ENCODE measurements at places on chromosomes 7 and 10. TPM values are rescaled to one million over a fixed set of nuclear protein-coding genes. Genes with fewer than 3 reads are reported as not detected.

The CTAGE4 gene
- total RNA-seq = 10.3 TPM

The SPAG6 gene
- not detected for total RNA-seq

The GNAT3 gene
- total RNA-seq = not detected

The GIMAP4 gene
- total RNA-seq = not detected

The SFMBT2 gene
- 1.1 TPM for total RNA-seq

The KLF14 gene
- not detected for total RNA-seq

The ENTPD7 gene
- 47.2 TPM for total RNA-seq

The CPA2 gene
- total RNA-seq = 0.38 TPM

The DEPP1 gene
- 3.6 TPM for total RNA-seq

The ABCB4 gene
- not detected for total RNA-seq

The MCMBP gene
- total RNA-seq = 65.0 TPM

The TMEM213 gene
- total RNA-seq = not detected

DNA sequence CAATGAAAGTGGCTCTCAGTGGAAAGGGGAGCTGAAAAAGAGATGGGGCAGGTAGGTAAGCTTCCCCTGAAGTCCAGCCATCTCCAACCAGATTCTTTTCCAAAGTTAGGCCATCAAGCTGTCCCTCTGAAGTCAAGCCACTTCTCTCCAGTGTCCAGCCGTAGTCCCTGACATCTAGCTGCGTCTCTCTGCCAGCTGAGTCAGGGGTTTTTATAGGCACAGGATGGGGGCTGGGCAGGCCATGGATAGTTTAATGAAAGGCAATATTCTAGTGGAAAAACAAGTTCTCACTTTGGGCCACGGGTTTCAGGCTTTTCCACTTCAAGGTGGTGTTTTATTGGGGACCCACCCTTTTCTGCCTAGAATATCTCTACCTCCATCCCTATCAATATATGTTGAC, 36.8 kb downstream of the AVL9 start:
- DNase-seq = no peak

DNA sequence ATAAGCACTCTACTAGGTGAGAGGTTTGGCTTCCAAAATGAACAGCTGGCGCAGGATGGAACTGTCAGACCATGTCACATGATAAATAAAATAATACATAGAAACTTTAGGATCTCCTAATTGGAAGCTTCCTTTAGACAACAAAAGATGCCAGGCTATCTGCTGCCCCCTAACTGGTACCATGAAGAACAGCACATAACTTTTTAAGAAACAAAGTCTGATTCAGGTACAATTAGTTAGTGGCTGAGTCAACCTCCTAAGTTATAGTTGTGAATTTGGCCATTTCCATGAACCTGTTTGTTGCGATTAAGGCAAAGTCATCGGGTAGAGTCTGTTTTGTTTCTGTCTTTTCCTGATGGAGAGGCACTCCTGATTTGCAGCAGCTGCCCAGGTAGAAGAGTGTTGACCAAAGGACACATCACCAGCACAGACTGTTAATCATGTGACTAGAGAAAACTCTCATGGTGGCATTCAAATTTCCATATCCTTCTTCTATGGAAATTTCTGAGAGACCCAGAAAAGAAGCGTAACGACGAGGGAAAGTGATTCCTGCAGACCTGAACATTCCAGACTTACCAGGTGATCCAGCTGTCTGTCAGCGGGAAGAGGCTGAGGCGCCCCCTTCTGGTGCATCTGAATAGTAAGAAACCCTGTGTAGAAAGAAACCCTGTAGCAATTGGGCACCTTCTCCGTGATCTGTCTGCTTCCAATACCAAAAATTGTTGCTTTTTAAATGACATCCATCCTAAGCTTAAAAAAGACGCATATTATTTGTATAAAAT, 8.6 kb upstream of the INHBA start:
- DNase-seq = no peak

- peak; percentile 79 for DNase-seq
These were observed 288.4 kb downstream of the SNX13 start for GRCh38 chr7:17651863-17652385.

DNA sequence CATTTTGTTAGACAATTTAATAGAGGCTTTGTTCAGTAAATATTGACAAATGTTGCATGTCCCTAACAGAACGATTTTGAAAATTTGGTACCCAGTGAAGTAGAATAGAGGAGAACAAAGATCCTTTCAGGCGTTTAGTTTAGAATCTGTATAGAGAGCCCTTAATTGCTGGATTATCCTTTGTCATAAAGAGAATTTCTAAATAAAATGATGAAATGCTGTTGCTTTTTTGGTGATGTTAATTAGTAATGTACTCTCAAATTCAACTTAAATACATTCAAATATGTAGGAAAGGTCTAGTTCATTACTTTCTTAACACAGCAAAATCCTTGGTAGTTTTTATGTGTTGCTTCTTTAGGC, 1.2 kb downstream of the LUC7L2 start:
- no peak for DNase-seq

GRCh38 chr10:131857156-131858117, 43.4 kb upstream of the PPP2R2D start:
- no peak for DNase-seq

GRCh38 chr10:12795315-12796110, 206.0 kb downstream of the CCDC3 start:
- DNase-seq = no peak

DNA sequence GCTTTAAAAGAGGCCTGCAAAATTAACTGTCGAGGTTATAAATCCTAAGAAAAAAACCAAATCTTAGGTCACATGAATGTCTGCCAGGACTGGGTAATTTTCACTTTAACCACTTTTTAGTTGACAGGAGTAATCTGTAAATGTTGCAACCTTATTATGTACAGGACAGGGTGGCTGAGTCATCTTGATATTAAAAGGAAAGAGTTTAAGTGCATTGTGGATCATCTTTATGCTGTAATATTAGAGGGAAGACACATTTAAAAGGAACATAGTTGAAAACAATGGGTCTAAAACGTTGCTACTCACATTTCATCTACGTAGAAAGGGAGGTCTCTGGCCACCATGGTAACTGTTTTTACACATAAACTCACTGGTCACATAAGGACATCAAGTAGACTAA, 115.5 kb downstream of the LSMEM1 start:
- DNase-seq = peak; percentile 22

DNA sequence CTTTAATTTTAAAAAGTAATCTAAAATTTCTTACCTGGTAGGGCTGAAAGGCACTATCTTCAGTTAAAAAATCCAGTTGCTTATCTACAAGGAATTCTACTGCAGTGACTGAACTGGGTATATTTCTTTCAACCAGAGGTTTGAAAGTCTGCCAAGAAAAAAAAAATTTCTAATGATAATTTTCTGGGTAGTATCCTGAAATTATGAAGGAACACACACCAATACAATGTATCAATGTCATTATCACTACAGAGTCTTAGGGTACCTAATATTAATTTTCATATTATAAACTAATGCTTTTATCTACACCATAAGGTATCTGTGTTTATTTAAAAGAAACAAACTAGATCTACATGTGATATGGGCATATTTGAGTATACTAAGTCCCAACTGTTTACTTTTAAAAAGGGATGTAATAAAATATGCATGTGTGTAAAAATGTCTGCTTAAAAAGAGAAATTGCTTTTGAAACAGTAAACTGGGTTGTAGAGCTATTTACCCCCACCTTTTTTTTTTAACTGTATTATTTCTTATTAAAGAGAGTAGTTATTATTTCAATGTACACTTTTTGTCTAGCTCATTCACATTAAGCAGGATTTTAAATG, 131.6 kb downstream of the NRBF2 start:
- DNase-seq = no peak

GRCh38 chr7:96319439-96319838, 2.5 kb downstream of the SLC25A13 start:
- DNase-seq = no peak

DNA sequence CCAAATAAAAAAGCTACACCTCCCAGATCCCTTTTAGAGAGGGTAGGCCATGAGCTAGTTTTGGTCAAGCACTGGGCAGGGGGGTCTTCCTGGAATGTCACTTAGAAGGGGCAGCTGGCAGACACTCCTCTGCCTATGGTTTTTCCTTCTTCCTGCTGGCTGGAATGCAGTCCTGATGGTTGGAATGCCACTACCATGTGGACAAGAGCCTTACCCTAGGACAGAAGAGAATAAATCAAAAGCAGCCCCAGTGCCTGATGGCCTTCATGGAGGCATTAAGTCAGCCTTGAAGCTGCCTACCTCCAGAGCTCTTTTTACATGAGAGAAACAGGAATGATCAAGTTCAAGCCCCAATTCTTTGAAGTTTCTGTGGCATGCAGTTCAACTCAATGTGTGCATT, 43.5 kb upstream of the SORBS1 start:
- DNase-seq = no peak

DNA sequence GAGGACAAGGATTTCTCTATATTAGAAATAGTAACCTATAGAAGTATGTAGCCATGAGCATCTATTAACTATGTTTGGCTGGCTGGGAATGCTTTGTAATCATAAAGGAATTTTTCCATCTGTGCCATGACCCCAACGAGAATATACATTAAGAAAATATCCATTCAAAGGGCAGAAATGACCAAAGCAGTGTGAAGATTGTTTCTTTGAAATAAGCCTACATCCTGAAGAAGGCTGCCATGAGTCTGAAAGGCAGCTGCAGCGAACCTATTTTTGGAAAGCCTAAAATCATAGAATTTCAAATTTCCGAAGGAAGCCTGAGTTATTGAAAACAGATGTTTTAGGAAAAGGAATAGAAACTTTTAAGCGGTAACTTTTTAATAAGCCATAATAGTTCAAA, 244.2 kb upstream of the FOXK1 start:
- DNase-seq = no peak

DNA sequence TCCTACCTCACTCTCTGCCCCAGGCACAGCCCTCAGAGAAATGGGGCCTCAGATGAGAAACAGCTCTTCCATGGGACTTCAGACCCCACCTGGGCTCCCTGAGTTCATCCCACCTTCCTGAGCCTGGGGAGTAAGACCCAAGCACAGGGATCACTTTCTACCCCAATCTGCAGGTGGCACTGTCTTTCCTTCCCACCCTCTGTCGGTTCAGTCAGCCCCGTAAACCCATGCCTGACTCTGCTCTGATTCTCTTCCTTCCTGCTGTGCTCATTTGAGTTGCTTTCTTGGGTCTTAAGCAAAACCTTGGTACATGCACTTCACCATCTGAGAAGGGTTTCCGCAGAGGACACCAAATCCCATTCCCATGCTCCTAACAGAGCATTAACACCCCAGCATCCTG, 306.4 kb upstream of the CDC14C start:
- no peak for DNase-seq

DNA sequence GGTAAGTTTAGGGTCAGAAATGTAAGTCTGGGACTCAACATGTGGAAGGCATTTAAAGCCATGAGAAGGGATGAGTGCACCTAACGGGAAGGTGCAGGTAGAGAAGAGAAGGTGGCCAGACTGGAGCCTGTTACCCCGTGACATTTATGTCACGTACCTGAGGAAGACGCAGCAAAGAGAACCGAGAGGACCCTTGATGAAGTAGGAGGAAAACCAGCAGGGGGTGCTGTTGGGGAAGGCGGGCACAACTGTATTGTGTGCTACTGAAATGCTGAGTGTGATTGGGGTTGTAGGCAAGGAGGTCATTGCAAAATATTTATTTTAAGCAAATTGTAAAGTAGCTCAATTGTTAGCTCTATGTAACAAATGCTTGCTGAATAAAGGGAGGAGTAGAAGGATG, 338.2 kb upstream of the PRKCQ start:
- no peak for DNase-seq

DNA sequence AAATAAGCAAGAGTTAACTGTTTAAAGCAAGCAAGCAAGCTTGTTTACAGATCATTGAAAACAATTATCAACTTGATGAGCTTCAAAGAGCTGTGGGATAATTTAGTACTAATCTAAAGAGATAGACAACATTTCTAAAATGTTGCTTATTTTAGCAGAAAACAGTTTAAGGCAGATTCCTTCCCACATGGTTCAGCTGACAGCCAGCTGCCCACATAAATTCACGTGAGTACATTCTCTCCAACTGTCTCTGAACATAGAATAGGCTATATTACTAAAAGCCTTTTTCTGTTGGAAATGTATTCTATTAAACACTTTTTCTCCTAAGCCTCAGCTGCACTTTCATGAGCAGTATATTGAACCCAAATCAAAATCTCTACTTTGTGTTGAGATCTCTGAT, 174.1 kb downstream of the LRRN3 start:
- no peak for DNase-seq

DNA sequence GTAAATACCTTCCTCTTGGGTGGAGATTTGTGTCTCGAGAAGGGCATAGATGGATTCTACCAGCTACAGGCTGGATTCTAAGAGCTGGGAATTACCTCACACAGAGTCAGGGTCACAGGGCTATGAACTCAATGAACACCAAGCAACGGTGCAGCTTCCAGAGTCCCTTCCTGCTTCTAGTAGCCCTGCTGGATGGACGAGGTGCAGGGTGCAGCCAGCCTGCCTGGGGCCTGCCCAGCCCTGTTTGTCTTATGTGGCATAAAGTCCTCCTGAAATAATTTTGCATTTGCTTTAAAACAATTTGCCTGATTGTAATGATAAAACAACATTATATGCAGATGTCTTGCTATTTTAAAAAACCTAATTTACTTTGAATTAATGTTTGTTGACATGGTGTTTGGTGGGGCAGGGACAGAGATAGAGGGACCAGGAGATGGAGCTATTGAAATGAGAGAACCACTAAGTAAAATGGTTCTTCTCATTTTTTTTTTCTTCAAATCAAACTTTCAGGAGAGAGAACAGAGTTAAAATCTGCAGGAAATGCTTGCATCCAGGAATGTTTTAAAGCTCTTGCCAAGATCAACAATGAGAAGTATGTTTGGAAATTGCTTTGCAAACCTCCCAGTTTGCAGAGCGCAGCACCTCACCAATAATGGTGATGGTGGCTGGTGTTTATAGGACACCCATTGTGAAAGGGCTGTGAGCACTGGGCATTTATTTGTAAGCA, 305.4 kb upstream of the PODXL start:
- DNase-seq = no peak

DNA sequence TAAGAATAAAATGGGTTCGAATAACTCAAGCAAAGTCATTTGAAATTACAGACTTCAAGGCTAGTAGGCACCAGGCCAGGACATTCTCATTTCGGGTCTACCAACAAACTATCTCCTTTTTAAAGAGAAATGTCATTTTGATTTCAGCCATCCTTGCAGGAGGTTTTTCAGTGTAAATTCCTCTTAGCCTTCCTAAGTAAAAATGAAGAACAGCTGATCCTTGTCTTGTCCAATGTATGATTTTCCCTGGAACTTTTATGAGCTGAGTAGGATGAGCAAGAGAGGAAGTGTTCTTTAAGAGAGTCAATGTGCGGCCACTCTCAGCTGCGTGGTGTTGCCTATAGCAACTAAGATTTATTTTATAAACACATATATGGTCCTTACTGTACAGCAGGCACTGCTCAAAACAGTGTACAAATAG, 110.1 kb downstream of the PLCE1 start:
- DNase-seq = no peak

GRCh38 chr10:89114846-89115625, 92.1 kb downstream of the CH25H start:
- DNase-seq = no peak

GRCh38 chr7:98613601-98614425, 3.3 kb upstream of the NPTX2 start:
- peak; percentile 27 for DNase-seq

GRCh38 chr10:117262903-117263293, 22.0 kb downstream of the SLC18A2 start:
- no peak for DNase-seq

GRCh38 chr10:71765176-71765904, 8.0 kb downstream of the VSIR start:
- DNase-seq = no peak
